Endothelial cell of umbilical vein (primary cell): ENCODE measurements at places on chromosomes 13 and 19. TPM values are rescaled to one million over a fixed set of nuclear protein-coding genes. Genes with fewer than 3 reads are reported as not detected.

ZNF20 gene
- 0.35 and 0.88 TPM in 2 replicates for total RNA-seq

PEX11G gene
- total RNA-seq, result 1.3 and 1.6 TPM in 2 replicates

PRSS57 gene
- total RNA-seq, result not detected in 2 replicates

SIGLEC14 gene
- total RNA-seq, result 0.58 TPM in 1 of 2 replicates, not detected in the other

ZNF420 gene
- 4.2 and 5.3 TPM in 2 replicates for total RNA-seq

PNMA8A gene
- 0.16 and 0.27 TPM in 2 replicates for total RNA-seq

ZNF382 gene
- 4.2 and 4.3 TPM in 2 replicates for total RNA-seq

EXOSC5 gene
- total RNA-seq, result 13.8 and 14.0 TPM in 2 replicates

CGB1 gene
- total RNA-seq, result not detected in 2 replicates

MTMR6 gene
- 20.9 and 21.7 TPM in 2 replicates for total RNA-seq

CEBPA gene
- not detected in 2 replicates for total RNA-seq

TBXA2R gene
- 2.9 and 3.4 TPM in 2 replicates for total RNA-seq

KMT2B gene
- total RNA-seq, result 37.2 and 40.0 TPM in 2 replicates

NLRP11 gene
- total RNA-seq, result not detected in 2 replicates

S1PR4 gene
- total RNA-seq, result 1.7 and 2.2 TPM in 2 replicates

PEG3 gene
- total RNA-seq, result 0.27 TPM in 1 of 2 replicates, not detected in the other

GTF3A gene
- total RNA-seq, result 71.2 and 73.3 TPM in 2 replicates

APC2 gene
- 0.04 and 0.23 TPM in 2 replicates for total RNA-seq

ZNF737 gene
- 4.8 and 6.0 TPM in 2 replicates for total RNA-seq

PLK5 gene
- not detected in 2 replicates for total RNA-seq

CRTC1 gene
- 10.3 and 11.4 TPM in 2 replicates for total RNA-seq

MAG gene
- total RNA-seq, result not detected in 2 replicates

CEACAM3 gene
- total RNA-seq, result not detected in 2 replicates

VSTM2B gene
- not detected in 2 replicates for total RNA-seq

ZNF841 gene
- total RNA-seq, result 17.7 and 18.6 TPM in 2 replicates

ZNF221 gene
- 4.2 and 6.0 TPM in 2 replicates for total RNA-seq

UBL3 gene
- total RNA-seq, result 11.1 and 11.8 TPM in 2 replicates

KLK13 gene
- total RNA-seq, result not detected in 2 replicates

ZNF556 gene
- total RNA-seq, result not detected in 2 replicates

FUT2 gene
- total RNA-seq, result not detected in 2 replicates

ERFL gene
- total RNA-seq, result not detected in 2 replicates

DMPK gene
- total RNA-seq, result 70.4 and 73.3 TPM in 2 replicates

ZBTB32 gene
- not detected in 2 replicates for total RNA-seq

ERICH6B gene
- total RNA-seq, result not detected in 2 replicates

HIF3A gene
- total RNA-seq, result 8.1 and 8.5 TPM in 2 replicates

GPX4 gene
- total RNA-seq, result 445 and 469 TPM in 2 replicates

GAS6 gene
- 69.2 and 84.4 TPM in 2 replicates for total RNA-seq

SLAIN1 gene
- 4.3 and 4.5 TPM in 2 replicates for total RNA-seq

UBA52 gene
- total RNA-seq, result 1,218 and 1,221 TPM in 2 replicates

FKRP gene
- 28.6 and 32.8 TPM in 2 replicates for total RNA-seq
